ENCODE measurements at places on chromosomes 4 and X.

GRCh38 chr4:89009761-89010369 is 47.1 kb downstream of the FAM13A start:
- no peak for DNase-seq

DNA sequence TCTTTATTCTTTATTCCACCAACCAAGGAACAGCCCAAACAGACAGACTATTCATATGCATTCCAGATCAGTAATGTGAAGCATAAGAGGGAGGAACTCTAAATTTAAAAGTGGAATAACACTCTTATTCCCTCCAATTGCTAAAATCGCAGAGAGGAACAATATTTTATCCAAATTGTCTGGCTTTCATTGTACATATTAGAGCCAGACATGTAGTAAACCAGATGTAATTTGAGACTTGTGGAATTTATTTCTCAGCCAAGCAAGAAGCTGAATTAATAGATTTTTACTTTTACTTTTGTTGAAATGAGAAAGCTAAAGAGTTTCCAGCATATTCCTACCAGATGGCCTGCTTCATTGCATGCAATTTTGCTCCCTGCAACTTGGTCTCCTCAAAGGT is 674.6 kb upstream of the SLIT2 start:
- DNase-seq: no peak

DNA sequence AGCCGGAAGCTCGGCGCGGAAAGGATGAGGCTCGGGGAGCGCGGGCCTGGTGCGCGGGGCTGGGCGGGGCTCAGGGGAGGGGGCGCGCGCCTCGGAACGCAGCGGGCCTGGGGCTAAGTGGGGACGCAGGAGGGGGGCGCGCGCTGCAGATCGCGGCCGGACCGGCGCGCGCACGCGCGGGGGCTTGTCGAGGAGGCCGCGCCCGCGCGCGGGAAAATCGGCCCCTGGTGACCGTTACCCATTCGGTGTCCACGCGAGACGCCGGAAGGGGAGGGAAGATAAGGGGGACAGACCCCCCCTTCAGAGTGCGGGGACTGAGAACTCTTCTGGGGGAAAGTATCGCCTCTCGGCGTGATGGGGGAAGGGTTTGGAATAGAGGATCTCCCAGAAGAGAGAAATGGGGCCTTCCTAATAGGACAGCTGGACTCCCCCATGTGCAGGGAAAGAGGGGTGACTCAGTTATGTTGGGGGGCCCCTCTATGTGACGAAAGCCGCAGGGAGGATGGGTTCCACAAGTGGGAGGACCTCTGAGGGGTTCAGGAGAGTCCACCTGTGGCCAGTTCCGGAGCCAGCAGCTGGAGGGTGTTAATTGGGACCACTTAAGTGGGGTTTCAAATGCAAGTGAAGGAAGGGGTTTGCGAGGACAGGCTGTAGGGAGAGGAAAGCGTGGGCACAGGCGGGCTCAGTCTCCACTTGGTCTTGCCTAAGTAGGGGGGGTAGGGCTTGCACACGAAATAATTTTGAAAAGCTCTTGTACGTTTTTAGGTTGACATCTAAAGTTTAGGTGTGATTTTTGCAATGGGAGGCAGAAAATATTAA is 584 bp downstream of the SUV39H1 start:
- DNase-seq: no peak

GRCh38 chr4:22477813-22478182 is 38.1 kb downstream of the ADGRA3 start:
- DNase-seq: no peak
